ENCODE measurements at places on chromosomes 11 and 22.

GRCh38 chr11:77026221-77026620 lies 8.0 kb upstream of the B3GNT6 start:
- DNase-seq: no peak

DNA sequence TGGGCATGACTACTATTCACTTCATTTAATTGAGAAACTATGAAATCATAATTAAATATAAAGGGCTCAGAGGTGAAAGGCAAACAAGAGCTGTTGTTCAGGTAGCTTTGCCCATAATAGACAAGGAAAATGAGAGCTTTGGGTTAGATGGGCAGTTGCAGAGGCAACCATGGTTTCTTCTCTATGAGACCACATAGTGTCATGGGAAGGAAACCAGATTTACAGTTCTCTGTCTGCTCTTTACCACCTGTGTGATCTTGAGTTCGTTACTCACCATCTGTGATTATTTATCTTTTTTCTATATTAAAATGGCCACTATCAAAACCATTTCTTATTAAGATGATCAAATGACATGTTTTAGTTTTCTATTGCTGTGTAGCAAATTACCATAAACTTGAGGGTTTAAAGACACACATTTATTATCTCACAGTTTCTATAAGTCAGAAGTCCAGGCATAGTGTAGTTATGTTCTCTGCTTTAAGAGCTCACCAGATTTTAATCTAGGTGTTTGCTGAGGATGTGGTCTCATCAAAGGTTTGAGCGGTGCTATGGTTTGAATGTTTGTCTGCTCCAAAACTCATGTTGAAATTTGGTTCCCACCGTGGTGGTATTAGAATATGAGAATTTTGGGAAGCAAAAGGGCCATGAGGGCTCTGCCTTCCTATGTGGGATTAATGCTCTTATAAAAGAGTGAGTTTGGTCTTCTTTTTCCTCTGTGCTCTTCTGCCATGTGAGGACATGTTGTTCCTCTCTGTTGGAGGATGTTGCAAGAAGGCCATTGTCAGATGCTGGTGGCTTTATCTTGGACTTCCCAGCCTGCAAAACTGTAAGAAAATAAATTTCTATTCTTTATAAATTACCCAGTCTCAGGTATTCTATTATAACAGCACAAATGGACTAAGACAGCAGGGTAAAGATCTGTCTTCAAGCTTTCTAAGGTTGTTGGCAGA lies 38.2 kb downstream of the OR2AG2 start:
- no peak for DNase-seq

DNA sequence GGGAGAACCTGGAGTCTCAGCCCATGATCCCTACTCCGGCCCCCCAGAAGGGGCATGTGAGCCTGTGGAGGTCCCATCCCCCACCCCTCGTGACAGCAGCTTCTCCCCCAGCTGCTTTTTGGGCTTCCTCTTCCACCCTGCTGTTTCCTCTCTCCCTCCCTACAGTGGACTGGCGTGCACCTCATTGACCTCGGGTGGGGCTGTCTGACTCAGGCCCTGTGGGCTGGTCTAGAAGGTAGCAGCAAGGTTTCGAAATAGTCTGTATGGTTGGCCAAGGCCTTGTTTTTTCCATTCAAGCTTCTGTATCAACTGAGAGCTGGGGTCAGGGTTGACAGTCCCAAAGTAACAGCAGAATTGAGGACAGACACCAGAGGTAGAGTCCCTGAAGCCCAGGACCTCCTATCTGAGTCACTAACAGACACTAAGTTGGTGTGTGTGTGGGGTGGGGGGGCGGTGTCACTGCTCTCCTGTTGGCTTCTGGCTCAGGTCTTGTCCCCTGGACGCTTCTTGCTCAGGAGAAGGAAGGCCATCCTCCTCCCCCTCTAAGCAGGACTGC lies 7.7 kb downstream of the SLC37A2 start:
- no peak for DNase-seq

DNA sequence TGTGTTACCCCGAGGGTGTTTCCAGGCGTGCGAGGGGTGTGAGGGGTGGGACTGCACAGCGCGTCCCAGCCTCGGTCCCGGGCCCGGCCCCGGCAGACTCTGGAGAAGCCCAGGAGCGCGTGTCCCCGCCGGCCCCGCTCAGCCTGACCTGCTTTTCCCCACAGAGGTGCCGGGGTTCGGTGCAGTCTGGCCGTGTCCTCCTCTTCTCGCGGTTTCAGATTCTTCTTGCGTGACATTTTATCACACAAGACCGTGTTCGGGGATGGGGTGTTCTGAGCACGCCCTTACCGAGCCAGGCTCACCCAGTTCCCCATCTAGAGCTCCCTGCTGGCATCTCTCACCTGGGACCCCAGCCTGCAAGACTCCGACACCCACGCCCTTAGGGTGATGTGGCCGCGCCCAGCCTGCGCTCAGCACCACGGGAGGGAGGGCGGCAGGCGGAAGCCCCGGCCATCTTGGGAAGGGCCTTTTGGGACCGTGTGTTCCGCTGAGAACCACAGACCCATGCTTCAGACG lies 775.6 kb downstream of the BRD1 start:
- no peak for DNase-seq

DNA sequence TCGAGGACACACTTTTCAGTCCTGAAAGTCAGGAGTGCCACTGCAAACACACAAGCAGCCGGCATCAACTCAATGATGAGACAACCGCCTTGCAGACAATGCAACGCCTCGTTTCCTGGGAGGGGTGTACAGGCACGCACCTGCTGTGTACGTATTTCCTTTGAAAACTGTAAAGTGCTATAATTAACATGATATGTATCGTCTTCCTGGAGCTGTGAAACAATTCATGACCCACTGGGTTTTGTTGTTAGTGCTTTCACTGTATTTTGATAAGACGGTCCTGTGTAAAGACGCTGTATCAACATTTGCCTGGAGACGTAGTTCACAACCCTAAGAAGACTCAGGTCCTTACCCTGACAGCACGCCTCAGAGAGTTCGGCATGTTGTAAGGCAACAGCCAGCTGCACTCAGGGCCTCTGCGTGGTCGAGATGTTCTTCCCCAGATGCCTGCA lies 105.7 kb upstream of the ANO1 start:
- DNase-seq: no peak

DNA sequence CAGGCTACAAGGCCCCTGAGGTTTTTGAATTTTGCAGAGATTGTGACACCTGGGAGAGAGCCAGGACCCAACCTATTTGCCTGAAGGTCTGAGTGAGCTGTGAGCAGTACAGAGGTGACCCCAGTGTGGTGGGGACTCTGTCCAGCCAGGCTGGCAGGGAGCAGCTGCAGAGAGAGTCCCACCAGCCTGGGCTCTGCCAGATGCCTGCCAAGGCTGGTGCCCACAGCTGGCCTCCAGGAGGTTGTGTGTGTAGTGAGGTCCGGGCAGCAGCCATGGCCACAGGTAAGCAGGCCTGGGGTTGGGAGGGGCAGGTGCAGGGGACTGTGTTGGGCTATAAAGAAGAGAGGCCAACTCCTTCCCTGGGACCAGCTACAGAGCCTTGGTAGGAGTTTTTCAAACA lies 144.8 kb downstream of the CRYBB2 start:
- no peak for DNase-seq

DNA sequence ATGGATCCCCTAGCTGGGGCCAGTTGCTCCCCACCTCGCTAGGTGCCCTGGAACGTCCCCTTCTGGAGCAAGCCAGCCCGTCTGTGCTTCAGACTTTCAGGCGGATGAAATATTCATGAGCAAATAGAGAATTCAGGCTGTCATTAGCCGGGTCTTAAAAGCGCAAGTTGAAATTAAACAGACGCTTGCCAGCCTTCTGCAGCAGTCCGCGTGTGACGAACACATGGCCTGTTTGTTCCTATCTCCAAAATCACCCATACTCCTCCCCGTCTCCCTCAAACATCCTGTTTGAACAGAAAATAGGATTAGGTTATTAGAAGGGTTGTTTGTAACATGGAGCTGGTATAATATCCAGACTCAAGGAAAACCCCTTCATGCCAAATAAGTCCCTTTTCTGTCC lies 38.7 kb downstream of the MYO18B start:
- DNase-seq: no peak
